ENCODE measurements at places on chromosomes 3 and 15. TPM values are rescaled to one million over a fixed set of nuclear protein-coding genes. Genes with fewer than 3 reads are reported as not detected.

- DNase-seq: no peak
These were observed 94.3 kb upstream of the SGO1 start for GRCh38 chr3:20280257-20280656.

Gene PHLDB2
- 34.7 TPM for total RNA-seq

DNA sequence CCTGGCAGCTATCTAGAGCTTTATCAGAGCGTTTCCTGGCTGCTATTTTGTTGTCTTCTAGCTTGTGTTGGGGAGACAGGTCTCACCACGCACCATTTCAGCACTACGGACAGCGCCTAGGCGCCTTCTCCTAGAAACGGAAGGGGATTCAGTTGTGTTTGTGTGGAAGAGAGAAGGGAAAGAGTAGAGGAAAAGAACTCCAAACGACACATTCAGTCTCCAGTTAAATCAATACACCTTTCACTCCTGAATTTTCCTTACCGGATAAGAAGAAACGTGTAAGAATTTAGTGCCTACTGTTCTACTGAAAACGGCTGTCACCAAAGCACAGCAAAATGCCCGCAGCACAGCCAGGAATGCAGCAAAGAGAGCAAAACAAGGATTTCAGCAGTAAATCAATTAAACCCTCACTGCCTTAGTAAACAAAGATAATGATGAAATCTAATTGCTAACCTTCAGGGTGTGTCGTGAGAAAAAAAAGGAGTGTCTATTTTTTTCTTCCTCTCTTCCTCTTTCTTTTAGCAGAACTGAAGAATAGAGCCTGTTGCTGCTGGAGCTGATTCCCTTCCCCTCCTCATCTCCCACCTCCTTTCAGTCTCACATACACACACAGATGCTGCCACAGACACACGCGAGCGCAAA, 412 bp upstream of the CTXN2 start:
- peak; percentile 59 for DNase-seq

Gene CNTN3
- total RNA-seq: 5.0 TPM

GRCh38 chr15:31480356-31481025, 153.9 kb downstream of the KLF13 start:
- DNase-seq: no peak

DNA sequence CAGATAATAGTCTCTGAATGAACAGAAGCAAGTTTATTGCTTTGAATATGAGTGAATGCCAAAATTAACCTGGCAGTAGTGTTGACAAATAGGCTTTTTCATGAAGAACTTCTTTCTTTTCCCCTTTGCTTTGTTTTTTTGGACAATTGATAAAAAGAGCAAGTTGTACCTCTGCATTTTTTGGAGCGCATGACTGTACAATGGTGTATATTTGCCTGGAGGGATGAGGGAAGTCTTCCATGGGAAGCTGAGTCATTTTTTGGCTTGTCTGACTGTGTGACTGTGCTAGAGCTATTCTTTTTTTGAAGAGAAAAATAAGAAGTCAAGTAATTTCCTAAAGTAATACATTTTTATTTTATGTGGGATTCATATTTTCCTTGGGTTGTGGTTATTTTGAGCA, 186.9 kb downstream of the KLHL25 start:
- DNase-seq: no peak

- DNase-seq: no peak
These were observed 44.3 kb upstream of the SLC24A5 start for GRCh38 chr15:48076454-48076853.

Gene P2RY13
- total RNA-seq: 0.67 TPM

Gene SPESP1
- 2.7 TPM for total RNA-seq

- DNase-seq: no peak
These were observed 53.9 kb upstream of the RASA2 start for GRCh38 chr3:141432904-141433303.

- no peak for DNase-seq
These were observed 14.5 kb upstream of the ISLR start for GRCh38 chr15:74158855-74159650.

- DNase-seq: no peak
These were observed 19.3 kb upstream of the SLC28A1 start for GRCh38 chr15:84865074-84865569.

GRCh38 chr3:126985132-126985985, 2.4 kb downstream of the PLXNA1 start:
- DNase-seq: no peak
